ENCODE measurements at places on chromosomes 16 and 17.

DNA sequence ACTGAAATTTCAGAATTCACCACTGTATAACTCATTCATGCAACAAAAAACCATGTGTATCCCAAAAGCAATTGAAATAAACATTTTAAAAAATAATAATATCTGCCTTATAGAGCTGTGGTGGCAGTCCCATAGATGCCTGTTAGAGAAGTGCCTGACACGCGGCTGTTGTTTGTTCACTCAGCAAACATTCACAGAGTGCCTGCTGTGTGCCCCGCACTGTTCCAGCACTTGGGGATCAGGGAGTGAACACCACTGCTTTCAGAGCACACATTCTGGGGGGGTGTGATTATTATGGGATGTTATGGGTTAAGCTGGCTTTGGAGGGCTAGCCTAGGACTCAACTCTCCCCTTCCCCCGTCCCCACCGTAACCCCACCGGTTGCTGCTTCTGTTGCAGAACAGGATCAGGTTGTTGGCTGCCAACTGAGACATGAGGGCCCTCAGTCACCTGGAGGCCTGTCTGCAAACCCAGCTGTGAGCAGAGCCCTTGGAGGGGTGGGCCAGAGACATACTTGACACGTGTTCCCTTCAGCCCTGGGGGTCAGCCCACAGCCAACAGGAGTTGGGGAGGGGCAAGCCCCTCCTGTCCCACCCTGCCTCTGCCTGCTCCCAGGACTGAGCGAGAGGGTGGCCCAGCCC lies 103.3 kb upstream of the CIBAR2 start:
- DNase-seq: no peak

DNA sequence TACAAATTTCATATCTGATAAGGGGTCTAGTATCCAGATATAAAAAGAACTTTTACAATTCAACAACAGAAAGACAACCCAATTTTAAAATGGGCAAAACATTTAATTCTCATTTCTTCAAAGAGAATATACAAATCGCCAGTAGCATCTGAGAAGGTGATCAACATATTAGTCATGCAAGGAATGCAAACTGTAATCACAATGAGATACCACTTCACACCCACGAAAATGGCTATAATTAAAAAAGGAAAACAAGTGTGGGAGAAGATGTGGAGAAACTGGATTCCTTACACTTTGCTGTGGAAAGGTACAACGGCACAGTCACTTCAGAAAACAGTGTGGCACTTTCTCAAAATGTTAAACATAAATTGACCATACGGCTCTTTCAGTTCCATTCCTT lies 168.2 kb downstream of the VPS53 start:
- DNase-seq: no peak

DNA sequence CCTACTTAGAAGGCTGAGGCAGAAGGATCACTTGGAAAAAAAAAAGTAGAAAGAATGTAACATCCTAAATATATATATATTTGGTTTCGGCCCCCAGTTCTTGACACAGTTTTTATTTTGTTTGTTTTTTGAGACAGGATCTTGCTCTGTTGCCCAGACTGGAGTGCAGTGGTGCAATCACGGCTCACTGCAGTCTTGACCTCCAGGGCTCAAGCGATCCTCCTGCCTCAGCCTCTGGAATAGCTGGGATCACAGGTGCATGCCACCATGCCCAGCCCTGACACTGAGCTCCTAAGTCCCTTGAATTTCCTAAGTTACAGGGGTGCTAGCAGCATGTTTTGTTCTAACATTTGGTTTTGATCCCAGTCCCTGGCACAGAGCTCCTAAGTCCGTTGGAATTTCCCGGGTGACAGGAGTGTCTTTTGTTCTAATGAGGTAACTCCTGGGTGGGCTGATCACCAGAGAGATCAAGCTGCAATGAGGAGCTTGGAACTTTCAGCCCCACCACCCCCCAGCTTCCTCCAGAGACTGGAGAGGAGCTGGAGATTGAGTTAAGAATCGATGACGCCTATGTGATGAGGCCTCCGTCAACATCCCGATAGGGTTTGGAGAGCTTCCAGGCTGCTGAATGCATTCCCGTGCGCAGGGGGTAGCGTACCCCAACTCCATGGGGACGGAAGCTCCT lies 20.0 kb downstream of the MXRA7 start:
- no peak for DNase-seq

DNA sequence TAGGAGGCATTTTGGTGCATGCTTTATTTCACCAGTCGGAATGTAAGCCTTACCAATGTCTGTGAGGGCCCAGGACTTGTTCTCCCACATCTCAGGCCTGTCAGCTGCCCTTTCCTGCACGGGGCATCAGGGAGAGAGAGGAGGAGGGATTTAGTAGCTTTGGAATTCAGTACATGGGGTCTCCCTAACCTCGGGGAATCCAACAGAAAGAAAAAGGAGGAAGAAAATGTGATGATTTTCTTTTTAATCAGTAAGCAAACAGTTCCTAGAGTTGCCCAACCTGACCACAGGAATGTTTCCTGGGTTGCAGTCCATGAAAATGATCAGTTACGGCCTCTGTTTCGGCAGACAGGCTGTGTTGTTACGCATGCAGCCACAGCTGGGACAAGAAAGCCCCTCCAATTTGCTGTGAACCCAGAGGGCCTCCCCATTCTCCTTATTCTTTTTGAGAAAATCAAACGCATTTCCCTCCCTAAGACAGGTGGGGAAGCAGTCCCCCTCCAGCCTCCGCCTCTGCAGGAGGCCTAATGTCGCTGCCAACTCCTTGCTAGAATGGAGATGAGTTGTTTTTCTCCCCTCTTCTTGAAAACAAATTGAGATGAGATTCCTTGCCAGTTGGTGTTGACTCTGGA lies 53.1 kb upstream of the TANGO6 start:
- peak; percentile 17 for DNase-seq

DNA sequence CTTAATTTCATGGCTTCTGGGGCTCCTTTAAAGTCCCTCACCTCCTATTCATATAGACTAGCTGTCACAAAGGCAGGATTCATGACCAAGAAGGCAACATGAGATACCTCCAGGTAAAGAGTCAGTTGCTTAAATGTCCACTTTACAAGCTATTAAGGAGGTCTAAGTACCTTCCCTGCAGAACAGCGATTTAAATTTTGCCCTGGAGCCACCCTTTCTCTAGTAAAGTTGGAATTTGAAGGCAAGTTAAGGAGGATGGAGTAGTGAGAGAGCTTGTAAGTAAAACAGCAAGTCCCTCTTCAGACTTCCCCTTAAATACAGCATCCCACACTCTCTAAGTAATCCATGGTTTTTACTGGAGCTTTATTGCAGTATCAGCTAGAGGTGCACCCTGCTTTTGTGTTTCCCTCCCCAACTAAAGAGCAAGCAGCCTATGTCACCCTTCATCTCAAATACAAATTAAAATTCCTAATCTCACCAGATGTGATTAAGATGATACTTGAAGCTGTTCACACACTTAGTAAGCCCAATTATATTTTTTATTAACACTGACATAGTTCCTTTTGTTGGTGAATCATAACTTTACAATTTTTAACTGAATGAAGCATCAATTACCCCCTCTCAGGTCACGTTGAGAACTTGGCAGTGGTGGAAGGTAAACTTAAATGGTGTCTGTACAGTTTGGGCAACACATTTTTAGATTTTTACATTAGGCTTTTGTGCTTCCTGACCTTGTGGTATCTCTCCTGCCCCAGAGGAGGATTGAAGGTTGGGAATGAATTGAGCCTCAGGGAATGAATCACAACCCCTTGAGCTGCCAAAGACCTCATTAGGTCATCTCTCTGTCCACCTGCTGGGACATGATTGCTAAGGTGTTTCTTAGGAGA lies 108.9 kb downstream of the TANGO6 start:
- no peak for DNase-seq

Data from renal pelvis (tissue), 12 donors.